Brain microvascular endothelial cell (primary cell): ENCODE measurements at places on chromosomes 12 and 14.
A peak's percentile ranks its signal among the peaks of the same experiment; 100 is the strongest.

DNA sequence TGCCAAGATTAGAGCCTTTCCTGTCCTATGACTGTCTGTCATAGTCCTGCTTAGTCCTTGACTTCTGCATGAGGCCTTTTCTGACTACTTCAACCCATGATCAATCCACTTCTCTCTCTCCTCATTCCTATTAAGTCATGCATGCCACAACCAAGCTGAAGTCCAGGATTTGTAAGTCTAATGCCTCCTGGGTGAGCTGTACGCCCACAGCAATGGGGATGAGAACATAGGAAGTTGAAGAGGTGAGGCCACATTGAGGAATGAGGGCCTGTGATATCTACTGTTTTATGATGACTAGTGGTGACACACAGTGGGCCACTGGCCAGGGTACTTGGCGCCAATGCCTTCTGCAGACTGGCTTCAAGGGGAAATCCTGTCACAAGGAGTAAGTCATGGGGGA is 994.1 kb upstream of the TMEM132C start:
- DNase-seq = peak; percentile 94

- DNase-seq = no peak
Measured at GRCh38 chr14:51652168-51653078, 713 bp downstream of the FRMD6 start.

DNA sequence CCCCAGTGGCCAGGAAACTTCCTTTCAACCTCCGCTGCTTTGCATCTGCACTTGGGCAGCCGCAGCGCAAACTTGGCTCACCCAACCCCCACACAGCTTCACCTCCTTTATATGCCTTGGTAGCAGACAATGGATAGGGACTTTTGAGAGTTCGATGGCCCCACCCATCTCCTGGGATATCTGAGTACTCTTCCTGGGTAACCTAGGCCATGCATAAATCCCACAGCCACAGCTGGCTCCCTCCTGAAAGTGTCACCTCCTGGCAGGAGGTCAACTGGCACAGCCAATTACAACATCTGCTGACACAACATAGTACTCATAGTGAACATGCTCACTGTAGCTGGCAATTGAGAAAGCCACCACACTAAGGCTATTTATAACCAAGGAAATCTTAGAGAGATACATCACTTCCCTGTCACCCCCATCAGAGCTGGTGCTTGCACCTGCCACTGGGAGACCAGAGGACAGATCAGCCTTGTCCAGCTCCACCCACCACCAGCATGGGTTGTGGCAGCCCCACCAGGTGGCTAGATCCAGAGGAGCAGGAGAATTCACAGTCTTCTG is 410.0 kb downstream of the SYT1 start:
- DNase-seq = no peak

DNA sequence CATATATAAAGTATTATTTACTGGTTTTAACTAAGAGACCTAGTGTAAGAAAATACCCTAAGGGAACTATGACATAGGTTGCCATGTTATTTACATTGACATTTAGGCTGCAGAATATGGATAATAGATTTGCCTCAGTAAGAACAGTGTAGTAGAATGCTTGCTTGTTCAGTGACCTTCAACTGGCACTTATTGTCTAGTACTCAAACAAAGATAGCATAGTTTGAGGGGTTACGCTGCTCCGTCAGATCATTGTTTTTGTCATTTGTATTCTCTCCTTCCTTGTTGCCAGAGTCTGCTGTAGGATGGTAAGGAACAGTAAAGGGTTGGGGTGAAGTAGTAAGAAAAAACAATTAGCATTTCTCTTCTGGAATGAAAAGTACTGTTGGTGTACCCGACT is 33.2 kb downstream of the TOGARAM1 start:
- DNase-seq = no peak

GRCh38 chr12:52892207-52892852 is 12.5 kb downstream of the KRT8 start:
- DNase-seq = no peak

- DNase-seq = no peak
Measured at GRCh38 chr14:87407344-87407743, 585.6 kb downstream of the GALC start.

GRCh38 chr12:68639396-68639767 is 28.7 kb downstream of the RAP1B start:
- no peak for DNase-seq

DNA sequence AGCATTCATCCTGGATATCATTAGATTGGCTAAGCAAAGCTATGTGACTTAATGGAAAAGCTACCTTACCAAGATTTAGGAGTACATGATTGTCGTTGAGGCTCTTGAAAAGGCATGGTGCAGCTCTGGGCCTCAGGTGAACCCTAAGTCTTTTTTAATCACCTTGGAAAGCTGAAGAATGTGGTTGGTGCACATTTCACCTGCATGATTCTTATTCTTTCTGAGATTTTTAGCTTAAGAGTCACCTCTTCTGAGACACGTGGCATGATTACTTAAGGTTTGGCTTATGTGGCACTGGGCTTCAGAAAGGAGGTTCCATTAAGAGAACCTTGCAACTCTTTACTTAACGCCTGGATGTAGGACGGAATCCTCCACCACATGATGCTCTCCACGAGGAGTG is 498.5 kb downstream of the TMEM117 start:
- DNase-seq = no peak

- no peak for DNase-seq
Measured at GRCh38 chr12:111066744-111067437, 146.5 kb upstream of the MYL2 start.

GRCh38 chr14:47332106-47332505 is 343.3 kb downstream of the MDGA2 start:
- DNase-seq = no peak

- DNase-seq = no peak
Measured at GRCh38 chr14:99667821-99668220, 16.3 kb upstream of the CYP46A1 start.
